ENCODE measurements at places on chromosomes 5 and 9. TPM values are rescaled to one million over a fixed set of nuclear protein-coding genes. Genes with fewer than 3 reads are reported as not detected.

Gene CCDC187
- not detected for total RNA-seq

Gene HRH2
- total RNA-seq = 0.64 TPM

Gene BASP1
- 315 TPM for total RNA-seq

Gene FOXD4L3
- not detected for total RNA-seq

Gene C5orf52
- not detected for total RNA-seq

Gene RAB3C
- total RNA-seq = not detected

Gene NUDT12
- total RNA-seq = 2.5 TPM

Gene DNAH5
- 0.93 TPM for total RNA-seq

Gene TRIP13
- total RNA-seq = 54.3 TPM

Gene ADAMTS6
- total RNA-seq = 0.11 TPM

Gene ST8SIA4
- 0.74 TPM for total RNA-seq

Gene FANCG
- total RNA-seq = 55.3 TPM

Gene GLIPR2
- total RNA-seq = 10.6 TPM

Gene PTGES
- 100 TPM for total RNA-seq

Gene SPATA24
- total RNA-seq = 5.4 TPM

Gene LHFPL2
- total RNA-seq = 51.4 TPM

Gene ZDHHC11
- total RNA-seq = 11.1 TPM

Gene TUBB4B
- total RNA-seq = 639 TPM

Gene KIF12
- 2.2 TPM for total RNA-seq

Gene ACSL6
- total RNA-seq = not detected

Gene SHISAL2B
- not detected for total RNA-seq

Gene HTR4
- not detected for total RNA-seq

Gene LNPEP
- 9.6 TPM for total RNA-seq

Gene BOD1
- 72.0 TPM for total RNA-seq

Gene ACOT12
- total RNA-seq = not detected

Gene SEMA6A
- total RNA-seq = 0.05 TPM

Gene OTULINL
- total RNA-seq = 6.1 TPM

Gene FBXW11
- total RNA-seq = 35.7 TPM

Gene FSD1L
- total RNA-seq = 3.2 TPM
